Thyroid gland (tissue), 4 donors: ENCODE measurements at places on chromosomes 2 and 18. TPM values are rescaled to one million over a fixed set of nuclear protein-coding genes. Genes with fewer than 3 reads are reported as not detected.

- H3K4me1 ChIP-seq = peaks cover under 1% of the 10 kb centered on the region
- no peak for DNase-seq
- no peak overlapping the region for H3K27ac ChIP-seq
- H3K4me3 ChIP-seq = no peak overlapping the region
Observed at GRCh38 chr2:11679016-11679415, 9.0 kb upstream of the NTSR2 start.

SH3RF3 gene
- total RNA-seq = 2.8 TPM

VSNL1 gene
- total RNA-seq = not detected

DNA sequence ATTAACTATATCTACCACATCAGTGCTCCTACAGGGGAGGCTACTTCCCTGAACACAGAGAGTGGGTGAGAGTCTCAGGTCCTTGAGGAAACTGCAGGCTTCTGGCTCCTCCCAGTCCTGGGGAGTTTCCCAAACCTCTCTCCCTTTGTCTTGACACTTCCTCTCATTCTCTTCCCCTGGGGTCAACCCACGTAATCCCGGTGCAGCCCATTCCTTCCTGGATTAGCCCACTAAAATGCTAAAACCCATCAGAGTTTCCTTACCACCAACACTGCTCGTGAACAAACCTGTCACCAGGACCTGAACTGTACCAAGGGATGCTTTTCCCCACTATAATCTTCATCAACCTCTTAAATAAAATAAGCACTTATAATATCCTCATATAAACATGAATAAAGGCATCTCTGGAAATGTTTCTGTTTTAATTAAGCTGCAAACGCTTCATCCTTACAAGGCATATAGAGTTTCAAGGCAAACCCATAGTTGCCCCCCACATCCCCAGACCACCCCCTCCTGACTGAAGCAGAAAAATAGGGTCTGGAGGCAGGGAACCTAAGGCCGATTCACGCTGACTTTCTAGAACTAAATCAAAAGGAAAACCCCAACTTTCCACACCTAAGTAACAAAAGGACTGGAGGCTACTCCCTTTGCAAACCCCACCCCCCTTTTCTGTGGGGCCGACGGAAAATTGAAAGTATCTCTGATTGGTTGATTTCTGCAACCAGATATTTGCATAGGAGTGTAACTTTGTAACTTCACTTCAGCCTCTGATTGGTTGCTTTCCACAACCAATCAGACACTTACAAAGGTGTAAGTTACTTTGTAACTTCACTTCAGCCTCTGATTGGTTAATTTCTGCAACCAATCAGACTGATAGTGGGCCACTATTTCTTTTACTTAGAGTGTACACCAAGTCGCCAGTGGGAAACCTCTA lies 19.0 kb downstream of the TMSB10 start:
- no peak overlapping the region for H3K4me3 ChIP-seq
- peaks cover 20% of the 10 kb centered on the region for H3K4me1 ChIP-seq
- no peak for DNase-seq
- no peaks in the 10 kb centered on the region for H3K36me3 ChIP-seq
- peak overlapping the region; percentile 7 for H3K27ac ChIP-seq

TLX2 gene
- not detected for total RNA-seq

DNA sequence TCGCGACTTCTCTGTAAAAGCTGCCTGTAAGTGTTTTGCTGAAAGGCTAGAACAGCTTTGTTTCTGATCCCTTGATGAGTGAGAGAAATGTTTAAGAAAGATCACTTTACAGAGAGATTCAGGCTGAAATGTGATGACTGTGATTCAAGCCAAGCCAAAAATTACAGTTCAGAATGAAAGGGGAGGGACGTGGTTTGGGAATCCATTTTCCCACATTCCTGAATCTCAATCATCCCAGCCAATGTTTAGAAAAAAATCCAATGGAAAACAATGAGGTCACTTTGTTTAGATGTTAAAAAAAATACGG lies 416.7 kb downstream of the ARHGAP15 start:
- H3K4me1 ChIP-seq = no peaks in the 10 kb centered on the region
- H3K27ac ChIP-seq = no peak overlapping the region
- no peaks in the 10 kb centered on the region for H3K27me3 ChIP-seq
- H3K36me3 ChIP-seq = no peaks in the 10 kb centered on the region

- H3K27ac ChIP-seq = no peak overlapping the region
- no peak overlapping the region for H3K4me3 ChIP-seq
- no peaks in the 10 kb centered on the region for H3K36me3 ChIP-seq
- H3K27me3 ChIP-seq = no peaks in the 10 kb centered on the region
- DNase-seq = no peak
- no peaks in the 10 kb centered on the region for H3K4me1 ChIP-seq
Observed at GRCh38 chr18:52648201-52648600, 308.2 kb downstream of the DCC start.

DNA sequence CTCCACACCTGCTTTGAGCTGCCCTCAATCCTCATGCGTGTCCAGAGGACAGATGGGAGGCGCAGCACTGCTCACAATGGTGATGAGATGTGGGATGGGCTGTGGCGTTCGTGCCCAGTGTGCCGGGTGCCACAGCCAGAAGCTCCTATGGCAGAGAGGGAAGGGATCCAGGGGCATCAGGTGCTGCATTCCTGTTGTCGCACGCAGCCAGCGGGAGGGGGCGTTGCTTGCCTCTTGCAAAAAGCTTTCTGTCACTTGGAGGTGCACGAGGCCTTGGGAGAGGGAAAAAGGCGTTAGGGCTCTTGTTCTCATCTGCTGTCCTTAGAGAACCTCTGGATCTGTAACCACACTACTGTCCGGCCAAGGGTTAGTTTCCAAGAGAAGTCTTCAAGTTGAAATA lies 29.2 kb upstream of the ALLC start:
- no peaks in the 10 kb centered on the region for H3K4me1 ChIP-seq
- peak; percentile 39 for DNase-seq
- no peaks in the 10 kb centered on the region for H3K27me3 ChIP-seq
- no peaks in the 10 kb centered on the region for H3K36me3 ChIP-seq
- no peak overlapping the region for H3K27ac ChIP-seq

DNA sequence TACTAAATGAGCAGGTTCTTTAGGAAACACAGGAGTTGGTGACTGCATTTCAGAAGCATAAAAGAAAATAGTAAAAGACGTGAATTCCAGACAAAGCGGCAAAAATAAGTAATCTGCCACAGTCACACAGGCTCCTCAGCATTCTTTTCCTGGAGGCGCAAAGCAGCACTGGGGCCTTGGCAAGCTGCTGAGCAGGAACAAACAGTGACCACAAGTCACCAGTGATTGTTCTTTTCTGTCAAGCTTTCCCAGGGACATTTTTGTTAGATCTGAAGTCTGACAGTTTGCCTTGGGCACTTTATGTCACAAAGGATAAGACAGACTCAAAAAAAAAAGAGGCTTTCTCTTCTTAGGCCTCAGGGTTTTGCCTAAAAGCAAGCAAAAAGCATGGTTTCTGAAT lies 216.2 kb downstream of the CDH20 start:
- no peak overlapping the region for H3K4me3 ChIP-seq
- no peaks in the 10 kb centered on the region for H3K36me3 ChIP-seq
- H3K27ac ChIP-seq = no peak overlapping the region
- no peaks in the 10 kb centered on the region for H3K27me3 ChIP-seq
- no peaks in the 10 kb centered on the region for H3K4me1 ChIP-seq
- no peak for DNase-seq

DNA sequence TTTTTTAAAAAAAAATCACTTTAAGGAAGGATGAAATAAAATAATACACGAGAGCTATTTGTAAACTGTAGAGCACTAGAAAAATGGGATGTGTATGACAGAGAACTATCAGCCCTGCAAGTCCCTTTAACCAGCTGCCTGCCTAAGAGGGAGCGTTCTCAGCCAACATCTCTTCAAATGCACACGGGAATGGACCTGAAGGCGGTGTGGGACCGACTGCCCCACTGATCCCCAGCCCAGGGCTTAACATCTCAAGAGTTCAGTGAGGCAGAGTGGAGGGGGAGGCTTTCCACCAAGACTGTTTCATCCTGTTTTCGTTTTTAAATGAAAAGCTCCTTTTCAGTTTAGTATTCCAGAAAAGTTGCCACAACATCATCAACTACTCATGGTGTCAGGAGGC lies 2.2 kb downstream of the INPP4A start:
- peaks cover 16% of the 10 kb centered on the region for H3K4me1 ChIP-seq
- DNase-seq = peak; percentile 28
- H3K36me3 ChIP-seq = no peaks in the 10 kb centered on the region
- no peak overlapping the region for H3K4me3 ChIP-seq
- no peaks in the 10 kb centered on the region for H3K27me3 ChIP-seq

ATP6V1B1 gene
- total RNA-seq = not detected

GRCh38 chr18:79610461-79611039 lies 69.1 kb upstream of the CTDP1 start:
- no peak overlapping the region for H3K27ac ChIP-seq
- H3K4me1 ChIP-seq = no peaks in the 10 kb centered on the region
- no peaks in the 10 kb centered on the region for H3K36me3 ChIP-seq
- no peaks in the 10 kb centered on the region for H3K27me3 ChIP-seq
- no peak overlapping the region for H3K4me3 ChIP-seq
